Osteoblast (primary cell): ENCODE measurements at places on chromosomes 11 and 22. TPM values are rescaled to one million over a fixed set of nuclear protein-coding genes. Genes with fewer than 3 reads are reported as not detected.

- no peak for DNase-seq
- H3K4me1 ChIP-seq, result peaks cover 33% of the 10 kb centered on the region
- peaks cover 25% of the 10 kb centered on the region for H3K36me3 ChIP-seq
- peak overlapping the region; percentile 95 for H3K4me3 ChIP-seq
- H3K27me3 ChIP-seq, result no peaks in the 10 kb centered on the region
Observed at GRCh38 chr11:504994-505344, 2.1 kb downstream of the RNH1 start.

DNA sequence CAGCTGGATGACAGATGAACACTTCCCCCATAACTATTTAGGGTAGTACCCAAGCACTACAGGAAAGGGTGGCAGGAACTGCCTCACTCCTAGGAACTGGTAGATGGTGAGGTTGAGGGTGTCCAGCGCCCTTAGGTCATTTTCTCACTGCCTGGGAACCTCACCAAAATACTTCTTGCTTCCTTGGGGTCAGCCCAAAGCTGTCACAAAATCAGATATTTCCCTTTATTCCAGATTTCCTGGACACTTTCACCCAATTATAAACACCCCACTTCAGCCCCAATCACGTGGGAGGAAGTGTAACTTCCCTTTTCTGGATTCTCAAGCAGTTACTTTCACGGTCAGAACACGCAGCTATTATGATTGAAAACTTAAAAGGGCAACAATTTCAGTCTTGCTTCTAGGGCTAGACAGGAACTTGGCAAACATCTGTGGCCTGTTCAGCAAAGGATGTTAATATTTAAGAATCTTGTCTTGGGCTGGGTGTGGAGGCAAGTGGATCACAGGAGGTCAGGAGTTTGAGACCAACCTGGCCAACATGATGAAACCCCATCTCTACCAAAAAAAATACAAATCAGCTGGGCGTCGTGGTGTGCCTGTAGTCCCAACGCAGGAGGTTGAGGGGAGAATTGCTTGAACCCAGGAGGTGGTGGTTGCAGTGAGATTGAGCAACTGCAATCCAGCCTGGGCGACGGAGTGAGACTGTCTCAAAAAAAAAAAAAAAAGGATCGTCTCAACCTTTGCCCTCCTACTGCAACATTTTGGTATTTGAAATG lies 4.0 kb downstream of the FTH1 start:
- peak overlapping the region; percentile 32 for H3K27ac ChIP-seq
- H3K27me3 ChIP-seq, result no peaks in the 10 kb centered on the region
- DNase-seq, result no peak
- H3K4me3 ChIP-seq, result no peak overlapping the region
- peaks cover 34% of the 10 kb centered on the region for H3K4me1 ChIP-seq

DNA sequence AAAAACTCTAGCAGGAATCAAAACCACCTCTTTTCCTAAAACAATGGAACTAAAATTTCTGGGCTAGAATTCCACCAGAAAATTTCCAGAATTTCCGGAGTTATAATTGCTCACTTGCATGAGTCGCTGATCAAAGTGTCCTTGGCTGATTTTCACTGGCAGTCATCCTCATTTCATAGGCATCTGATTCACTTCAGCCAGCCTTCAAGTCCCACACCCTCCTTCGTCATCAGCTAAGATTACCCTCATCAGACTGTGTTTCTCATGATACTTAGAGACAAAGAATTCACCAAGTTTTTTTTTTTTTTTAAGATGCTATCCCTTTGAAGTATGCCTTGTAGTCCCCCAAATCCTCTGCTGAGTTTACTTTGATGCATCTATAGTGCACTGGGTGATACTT lies 71.5 kb upstream of the RAB38 start:
- H3K36me3 ChIP-seq, result no peaks in the 10 kb centered on the region
- DNase-seq, result peak; percentile 80
- no peaks in the 10 kb centered on the region for H3K27me3 ChIP-seq
- H3K27ac ChIP-seq, result peak overlapping the region; percentile 61
- no peak overlapping the region for H3K4me3 ChIP-seq

The SAA1 gene
- not detected in 2 replicates for total RNA-seq

The WNT11 gene
- under 0.01 and 0.36 TPM in 2 replicates for total RNA-seq

The FAM181B gene
- under 0.01 TPM in 2 replicates for total RNA-seq
